ENCODE measurements at places on chromosomes 3 and 15.
A peak's percentile ranks its signal among the peaks of the same experiment; 100 is the strongest.

DNA sequence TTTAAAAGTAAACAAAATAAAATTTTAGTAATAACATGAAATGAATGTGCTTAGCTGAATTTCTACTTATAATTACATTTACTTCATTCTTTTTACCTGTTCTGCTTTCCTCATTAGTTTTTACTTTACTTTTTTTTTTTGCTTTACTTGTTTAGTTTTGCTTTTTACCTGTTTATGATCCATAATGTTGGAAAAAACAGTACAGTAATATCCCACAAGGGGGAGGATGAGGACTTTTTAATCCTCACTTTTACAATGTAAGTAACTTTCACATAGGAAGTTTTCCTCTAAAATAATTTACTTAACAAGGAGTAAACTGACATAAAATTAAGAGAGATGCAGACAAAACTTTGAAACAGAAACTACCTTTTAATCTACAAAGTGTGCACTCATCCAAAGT, 268.7 kb downstream of the TBC1D5 start:
- DNase-seq, result no peak

GRCh38 chr15:36053746-36054145, 507.8 kb upstream of the DPH6 start:
- no peak for DNase-seq

- peak; percentile 68 for DNase-seq
These were observed 20.6 kb upstream of the KCTD6 start for GRCh38 chr3:58471025-58471887.

DNA sequence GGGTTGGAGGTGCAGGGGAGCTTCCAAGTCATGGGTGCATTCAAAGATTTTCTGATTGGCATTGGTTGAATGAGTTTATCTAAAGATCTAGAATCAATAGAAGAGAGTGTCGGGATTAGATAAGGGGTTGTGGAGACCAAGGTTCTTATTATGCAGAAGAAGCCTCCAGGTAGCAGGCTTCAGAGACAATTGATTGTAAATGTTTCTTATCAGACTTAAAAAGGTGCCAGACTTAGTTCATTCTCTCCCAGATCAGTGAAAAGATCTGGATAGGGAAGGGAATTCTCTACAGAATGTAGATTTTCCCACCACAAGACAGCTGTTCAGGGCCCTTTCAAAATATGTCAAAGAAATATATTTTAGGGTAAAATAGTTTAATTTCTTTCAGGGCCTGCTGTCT, 129.5 kb downstream of the LIPC start:
- DNase-seq, result no peak

GRCh38 chr3:46100812-46101211, 73.5 kb upstream of the XCR1 start:
- DNase-seq, result no peak

DNA sequence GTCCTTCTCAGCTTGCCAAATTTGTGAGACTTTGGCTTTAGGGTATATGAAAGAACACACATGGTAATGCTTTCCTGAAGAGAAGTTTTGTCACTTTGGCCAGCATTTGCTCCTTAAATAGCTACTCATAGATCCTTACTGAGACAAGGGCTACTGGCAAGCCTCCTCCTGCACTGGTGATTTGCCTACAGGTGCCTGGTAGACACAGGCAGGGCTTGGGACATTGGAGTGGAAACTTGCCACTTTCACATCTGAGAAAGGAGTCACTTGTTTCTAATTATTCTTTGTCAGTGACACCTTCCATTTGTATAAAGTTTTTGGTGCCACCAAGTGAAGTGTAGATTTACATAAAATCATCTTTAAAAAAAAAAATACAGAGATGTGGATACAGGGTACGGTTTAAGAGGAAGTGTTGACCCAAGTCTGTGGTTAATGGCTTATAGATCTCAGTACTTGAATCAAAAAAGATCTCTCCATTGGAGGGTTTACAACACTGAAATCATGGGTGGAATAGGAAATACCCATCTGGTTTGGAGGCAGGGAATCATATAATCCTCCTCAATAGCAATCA, 132.8 kb upstream of the GADL1 start:
- no peak for DNase-seq
